Osteoblast (primary cell): ENCODE measurements at places on chromosomes 4 and X. TPM values are rescaled to one million over a fixed set of nuclear protein-coding genes. Genes with fewer than 3 reads are reported as not detected.
A peak's percentile ranks its signal among the peaks of the same experiment; 100 is the strongest.

DNA sequence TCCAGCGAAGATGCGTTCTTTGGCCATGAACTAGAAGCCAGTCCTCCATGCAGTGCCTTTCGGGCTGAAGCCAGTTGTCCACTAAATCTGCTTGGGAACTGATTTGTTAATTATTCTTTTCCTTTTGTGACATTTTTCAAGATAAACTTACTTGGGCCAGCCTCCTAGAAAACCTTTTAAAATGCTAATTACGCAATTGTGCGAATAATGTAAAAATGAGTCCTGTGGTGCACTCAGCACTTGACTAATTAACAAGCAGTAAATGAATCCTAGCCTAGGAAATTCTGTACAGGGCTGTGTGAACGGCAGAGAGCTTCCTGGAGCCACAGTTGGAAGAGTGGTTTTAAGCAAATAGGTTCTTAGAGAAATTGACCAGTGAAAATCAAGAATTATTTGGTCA lies 149.9 kb upstream of the SCML1 start:
- H3K4me3 ChIP-seq, result no peak overlapping the region
- no peaks in the 10 kb centered on the region for H3K27me3 ChIP-seq
- no peak for DNase-seq
- peaks cover 33% of the 10 kb centered on the region for H3K4me1 ChIP-seq
- no peak overlapping the region for H3K27ac ChIP-seq
- no peaks in the 10 kb centered on the region for H3K36me3 ChIP-seq

- DNase-seq, result peak; percentile 29
- peak within 1 kb of the TSS; percentile 54 for H3K27ac ChIP-seq
- H3K36me3 ChIP-seq, result no peaks in the 10 kb centered on the region
- peaks cover 15% of the 10 kb centered on the region for H3K4me1 ChIP-seq
- peak within 1 kb of the TSS; percentile 65 for H3K4me3 ChIP-seq
These were observed at the start of gene EDA2R for GRCh38 chrX:66638591-66639500. Gene EDA2R (minus strand): TSS chrX:66639078. CDS start chrX:66616020, 23,058 bp downstream.

GRCh38 chrX:74529311-74529710 lies 85.1 kb downstream of the RLIM start:
- peaks cover 4% of the 10 kb centered on the region for H3K4me1 ChIP-seq
- no peaks in the 10 kb centered on the region for H3K27me3 ChIP-seq
- no peak for DNase-seq
- H3K36me3 ChIP-seq, result peaks cover 5% of the 10 kb centered on the region
- no peak overlapping the region for H3K4me3 ChIP-seq
- no peak overlapping the region for H3K27ac ChIP-seq

GRCh38 chrX:155632431-155633100 lies 19.8 kb upstream of the TMLHE start:
- no peaks in the 10 kb centered on the region for H3K4me1 ChIP-seq
- DNase-seq, result peak; percentile 14
- no peaks in the 10 kb centered on the region for H3K27me3 ChIP-seq
- H3K36me3 ChIP-seq, result no peaks in the 10 kb centered on the region
- peak overlapping the region; percentile 8 for H3K4me3 ChIP-seq
- no peak overlapping the region for H3K27ac ChIP-seq

PARM1 gene
- under 0.01 TPM in 1 of 2 replicates, not detected in the other for total RNA-seq

PAGE5 gene
- total RNA-seq, result not detected in 2 replicates

- DNase-seq, result no peak
- H3K27ac ChIP-seq, result no peak overlapping the region
- H3K4me1 ChIP-seq, result no peaks in the 10 kb centered on the region
- no peaks in the 10 kb centered on the region for H3K36me3 ChIP-seq
- no peak overlapping the region for H3K4me3 ChIP-seq
These were observed 20.2 kb downstream of the MTTP start for GRCh38 chr4:99594818-99595217.

GRCh38 chr4:123546573-123547060 lies 150.0 kb downstream of the SPRY1 start:
- H3K4me1 ChIP-seq, result no peaks in the 10 kb centered on the region
- DNase-seq, result no peak
- peaks cover 2% of the 10 kb centered on the region for H3K27me3 ChIP-seq
- no peak overlapping the region for H3K27ac ChIP-seq

DNA sequence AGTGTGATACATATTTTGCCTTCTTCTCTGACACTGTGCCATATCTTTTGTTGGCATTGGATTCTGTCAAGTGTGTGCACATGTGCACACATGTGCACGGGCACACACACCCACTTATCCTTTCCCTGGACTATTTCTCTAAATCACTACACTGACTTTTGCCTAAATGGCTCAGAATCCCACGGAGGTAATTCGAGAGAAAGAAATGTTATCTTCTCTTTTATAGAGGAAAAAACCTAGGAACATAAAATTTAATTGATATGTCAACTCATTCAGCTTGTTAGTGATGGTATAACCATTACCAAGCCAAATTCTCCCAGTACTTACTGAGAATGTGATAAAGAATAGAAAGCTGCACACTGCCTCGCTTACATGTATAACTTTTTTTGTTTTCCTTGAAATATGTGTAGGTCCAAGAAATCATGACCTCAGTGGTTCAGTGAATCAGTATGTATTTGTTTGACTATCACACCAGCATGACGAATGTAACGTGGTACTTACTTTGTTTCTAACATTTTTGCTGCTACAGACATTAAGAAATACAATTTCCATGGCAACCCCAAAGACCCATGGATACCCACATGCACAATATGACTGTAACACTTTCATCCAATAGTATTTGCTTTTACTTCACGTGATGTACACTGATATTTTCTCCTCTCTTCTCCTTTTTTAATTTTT lies 163.0 kb downstream of the PCDH7 start:
- H3K36me3 ChIP-seq, result no peaks in the 10 kb centered on the region
- no peak overlapping the region for H3K4me3 ChIP-seq
- no peaks in the 10 kb centered on the region for H3K4me1 ChIP-seq
- DNase-seq, result no peak
- H3K27me3 ChIP-seq, result no peaks in the 10 kb centered on the region

ZCCHC18 gene
- total RNA-seq, result 0.29 and 1.1 TPM in 2 replicates

GRCh38 chr4:56289934-56290333 lies 97.4 kb downstream of the AASDH start:
- no peaks in the 10 kb centered on the region for H3K27me3 ChIP-seq
- peak overlapping the region; percentile 57 for H3K4me3 ChIP-seq
- H3K27ac ChIP-seq, result no peak overlapping the region
- no peaks in the 10 kb centered on the region for H3K4me1 ChIP-seq

- peaks cover 4% of the 10 kb centered on the region for H3K27me3 ChIP-seq
- DNase-seq, result no peak
These were observed 83.3 kb upstream of the KIT start for GRCh38 chr4:54574500-54574899.

- H3K27me3 ChIP-seq, result no peaks in the 10 kb centered on the region
- no peak overlapping the region for H3K4me3 ChIP-seq
- no peak for DNase-seq
These were observed 166.4 kb upstream of the PPARGC1A start for GRCh38 chr4:24056289-24056688.

SEPTIN11 gene
- total RNA-seq, result 456 and 473 TPM in 2 replicates

RHOXF2B gene
- not detected in 2 replicates for total RNA-seq

DNA sequence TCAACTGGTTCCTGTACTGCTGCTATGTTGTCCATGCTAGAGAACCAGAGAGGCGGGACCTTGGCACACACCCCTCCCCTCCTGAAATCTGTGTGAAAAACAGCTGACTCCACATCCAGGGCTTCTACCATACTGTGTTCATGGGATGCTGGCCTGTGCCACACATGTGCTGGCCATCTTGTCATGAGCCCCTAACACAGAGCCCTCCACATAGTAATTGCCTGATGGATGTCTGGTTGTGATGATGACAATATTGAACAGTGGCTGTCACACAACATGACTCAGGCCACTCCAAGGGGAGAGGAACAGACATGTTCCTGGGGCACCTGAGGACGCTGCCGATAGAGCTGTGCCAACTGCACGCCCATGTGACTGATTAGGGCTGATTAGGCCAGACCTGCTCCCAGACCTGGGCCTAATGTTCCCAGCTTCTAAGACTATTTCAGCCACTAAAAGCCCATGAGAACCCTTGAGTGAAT lies 13.1 kb downstream of the SLC25A5 start:
- H3K27ac ChIP-seq, result no peak overlapping the region
- H3K4me1 ChIP-seq, result peaks cover 10% of the 10 kb centered on the region
- H3K36me3 ChIP-seq, result no peaks in the 10 kb centered on the region
- no peak for DNase-seq

DNA sequence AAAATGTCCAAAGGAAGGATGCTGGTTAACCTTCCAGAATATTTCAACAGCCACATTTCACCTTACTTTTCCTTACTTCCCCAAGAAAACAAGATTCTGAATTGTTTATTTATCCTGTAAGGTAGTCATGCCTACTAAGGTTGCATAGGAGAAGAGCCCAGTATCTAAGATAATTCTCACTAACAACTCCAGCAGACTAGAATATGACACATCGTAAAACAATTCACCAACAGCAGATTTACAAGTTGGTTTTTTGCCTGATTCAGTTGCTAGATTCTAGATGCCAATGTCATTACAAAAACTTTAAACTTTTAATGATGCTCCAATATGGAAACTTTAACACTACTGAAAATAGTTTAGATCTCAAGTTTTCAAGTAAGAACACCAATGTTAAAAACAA lies 176.4 kb downstream of the IL13RA2 start:
- H3K4me1 ChIP-seq, result no peaks in the 10 kb centered on the region
- no peaks in the 10 kb centered on the region for H3K27me3 ChIP-seq
- DNase-seq, result no peak
- no peaks in the 10 kb centered on the region for H3K36me3 ChIP-seq

- no peaks in the 10 kb centered on the region for H3K36me3 ChIP-seq
- no peak for DNase-seq
- no peaks in the 10 kb centered on the region for H3K27me3 ChIP-seq
- no peak overlapping the region for H3K27ac ChIP-seq
- H3K4me3 ChIP-seq, result no peak overlapping the region
These were observed 100.7 kb upstream of the STX18 start for GRCh38 chr4:4642496-4643000.

PWWP3B gene
- not detected in 2 replicates for total RNA-seq

- H3K36me3 ChIP-seq, result no peaks in the 10 kb centered on the region
- no peaks in the 10 kb centered on the region for H3K4me1 ChIP-seq
- peak; percentile 37 for DNase-seq
These were observed 63.2 kb upstream of the WWC2 start for GRCh38 chr4:183035726-183036415.

GRCh38 chr4:48296365-48296764 lies 26.7 kb upstream of the TEC start:
- H3K27me3 ChIP-seq, result no peaks in the 10 kb centered on the region
- H3K4me1 ChIP-seq, result peaks cover 23% of the 10 kb centered on the region
- no peak for DNase-seq

DNA sequence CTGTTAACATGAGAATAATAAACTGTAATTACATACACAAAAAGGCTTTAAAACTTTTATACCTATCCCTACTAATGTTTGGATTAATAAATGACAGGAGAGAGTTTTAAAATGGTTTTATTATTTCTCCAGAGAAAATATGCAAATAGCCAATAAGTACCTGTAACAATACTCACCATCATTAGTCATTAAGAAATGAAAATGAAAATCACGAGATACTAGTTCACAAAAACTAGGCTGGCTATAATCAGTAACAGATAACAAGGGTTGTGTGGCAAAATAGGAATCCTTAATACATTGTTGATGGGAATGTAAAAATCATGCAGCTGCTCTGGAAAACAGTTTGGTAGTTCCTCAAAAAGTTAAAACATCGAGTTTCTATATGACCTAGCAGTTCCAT lies 25.2 kb upstream of the AP1AR start:
- H3K36me3 ChIP-seq, result no peaks in the 10 kb centered on the region
- H3K27ac ChIP-seq, result no peak overlapping the region
- H3K4me1 ChIP-seq, result no peaks in the 10 kb centered on the region
- no peak overlapping the region for H3K4me3 ChIP-seq

- no peak overlapping the region for H3K4me3 ChIP-seq
- H3K36me3 ChIP-seq, result no peaks in the 10 kb centered on the region
- no peak overlapping the region for H3K27ac ChIP-seq
These were observed 107.8 kb downstream of the ADRA2C start for GRCh38 chr4:3874028-3874415.

- DNase-seq, result no peak
- no peak overlapping the region for H3K4me3 ChIP-seq
- no peaks in the 10 kb centered on the region for H3K4me1 ChIP-seq
- no peaks in the 10 kb centered on the region for H3K27me3 ChIP-seq
- H3K27ac ChIP-seq, result no peak overlapping the region
These were observed 286.6 kb downstream of the PPP1R2C start for GRCh38 chrX:42491137-42491907.

DNA sequence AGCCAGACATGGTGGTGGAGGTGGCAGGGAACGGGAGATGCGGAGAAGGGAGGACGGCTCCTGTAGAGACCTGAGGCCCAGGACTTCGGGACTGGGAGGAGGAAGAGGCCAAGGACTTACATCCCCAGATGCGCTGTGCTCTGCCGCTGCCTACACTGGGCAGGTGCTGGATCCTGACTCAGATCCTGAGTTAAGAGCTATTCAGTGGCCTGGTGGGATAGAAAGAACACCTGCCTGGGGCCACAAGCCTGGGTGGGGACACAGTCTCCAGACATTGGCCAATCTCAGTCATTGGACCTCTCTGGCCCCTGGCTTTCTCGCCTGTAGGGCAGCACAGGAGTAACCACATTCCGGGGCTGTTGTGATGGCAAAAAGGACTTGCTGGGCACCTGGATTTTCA lies 10.9 kb upstream of the MSX1 start:
- peaks cover 2% of the 10 kb centered on the region for H3K27me3 ChIP-seq
- H3K4me1 ChIP-seq, result peaks cover 13% of the 10 kb centered on the region
- H3K36me3 ChIP-seq, result no peaks in the 10 kb centered on the region
- H3K27ac ChIP-seq, result no peak overlapping the region

- no peak overlapping the region for H3K27ac ChIP-seq
- DNase-seq, result no peak
- no peak overlapping the region for H3K4me3 ChIP-seq
These were observed 280.5 kb downstream of the DHRSX start for GRCh38 chrX:2220296-2220695.

DNA sequence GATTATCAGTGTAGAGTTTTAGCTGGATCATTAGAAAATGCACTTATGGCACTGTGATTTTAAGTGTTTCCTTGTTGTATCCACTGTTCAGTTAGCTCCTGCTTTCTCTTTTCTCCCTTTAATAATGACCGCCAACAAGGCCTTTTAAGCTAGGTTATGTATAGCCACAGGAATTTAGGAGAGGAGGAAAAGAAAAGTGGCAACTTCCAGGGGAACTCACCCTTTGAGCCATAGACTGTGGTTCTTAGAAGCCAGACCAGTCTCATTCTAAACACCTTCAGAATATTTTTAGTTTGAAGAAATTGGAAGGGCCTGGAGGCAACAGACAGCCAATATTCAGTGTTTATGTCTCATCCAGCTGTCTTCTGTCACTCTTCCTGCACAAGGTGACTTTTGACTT lies 6.1 kb downstream of the FGF2 start:
- H3K36me3 ChIP-seq, result peaks cover 49% of the 10 kb centered on the region
- DNase-seq, result no peak
- peak overlapping the region; percentile 2 for H3K4me3 ChIP-seq
- peaks cover 77% of the 10 kb centered on the region for H3K4me1 ChIP-seq
- H3K27ac ChIP-seq, result peak overlapping the region; percentile 3
- no peaks in the 10 kb centered on the region for H3K27me3 ChIP-seq

GRCh38 chrX:119735467-119735866 lies 22.9 kb upstream of the SOWAHD start:
- H3K27me3 ChIP-seq, result no peaks in the 10 kb centered on the region
- DNase-seq, result peak; percentile 73
- H3K36me3 ChIP-seq, result no peaks in the 10 kb centered on the region
- H3K4me3 ChIP-seq, result no peak overlapping the region
